ENCODE measurements at places on chromosomes 2 and 18. TPM values are rescaled to one million over a fixed set of nuclear protein-coding genes. Genes with fewer than 3 reads are reported as not detected.

DNA sequence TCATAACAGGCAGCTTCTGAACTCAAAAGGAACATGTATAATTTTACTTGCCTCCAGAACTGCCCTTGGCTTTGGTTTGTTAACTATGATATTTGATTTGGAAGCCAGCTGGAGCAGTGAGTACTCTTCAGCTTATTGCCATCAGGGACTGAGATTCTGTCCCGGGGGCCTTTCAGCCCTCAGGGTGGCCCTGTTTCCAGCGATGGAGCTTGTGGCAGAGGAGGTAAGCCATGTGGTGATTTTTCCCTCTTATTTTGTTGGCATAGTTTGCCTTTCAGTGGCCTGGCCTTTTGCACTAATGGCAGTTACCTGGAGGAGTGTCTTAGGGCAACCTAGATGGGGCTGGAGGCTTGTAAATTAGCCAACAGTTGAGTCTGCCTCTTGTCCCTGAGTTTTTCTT lies 1955.0 kb upstream of the LRRTM1 start:
- no peak for DNase-seq

DNA sequence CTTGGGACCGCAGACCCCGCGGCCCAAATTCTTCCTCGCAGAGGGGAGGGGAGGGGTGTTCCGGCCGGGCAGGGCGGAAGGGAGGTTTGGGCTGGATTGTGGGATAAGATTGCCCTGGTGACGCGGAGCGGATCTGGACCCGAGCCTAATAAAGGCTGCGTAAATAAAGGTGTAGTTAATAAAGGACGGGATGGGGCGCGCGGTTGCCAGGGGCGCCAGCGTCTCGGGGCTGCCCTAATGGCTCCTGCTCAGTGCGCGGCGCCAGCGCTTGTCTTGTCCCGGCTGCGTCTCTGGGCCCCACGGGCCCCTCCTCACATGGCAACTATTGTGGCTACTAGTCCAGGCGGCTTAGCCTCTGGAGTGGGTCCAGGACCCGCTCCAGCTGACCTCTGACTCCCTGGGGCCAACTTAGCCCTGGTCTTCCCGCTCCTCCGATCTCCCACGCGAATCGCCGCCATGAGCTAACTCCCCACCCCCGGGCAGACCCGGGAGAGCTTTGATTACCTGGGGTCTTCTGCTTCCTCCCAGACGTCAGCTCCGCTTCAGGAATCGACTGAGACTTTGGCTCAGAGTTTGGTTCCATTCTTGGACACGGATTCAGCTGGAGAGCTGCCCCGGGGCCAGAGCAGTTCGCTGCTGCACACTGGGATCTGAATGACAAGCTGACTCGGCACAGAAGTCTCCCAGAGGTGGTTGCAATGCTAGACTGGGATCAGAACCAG lies 36.5 kb downstream of the SLC25A52 start:
- peak; percentile 18 for DNase-seq

GRCh38 chr2:30266051-30266621 lies 34.8 kb downstream of the LBH start:
- no peak for DNase-seq

DNA sequence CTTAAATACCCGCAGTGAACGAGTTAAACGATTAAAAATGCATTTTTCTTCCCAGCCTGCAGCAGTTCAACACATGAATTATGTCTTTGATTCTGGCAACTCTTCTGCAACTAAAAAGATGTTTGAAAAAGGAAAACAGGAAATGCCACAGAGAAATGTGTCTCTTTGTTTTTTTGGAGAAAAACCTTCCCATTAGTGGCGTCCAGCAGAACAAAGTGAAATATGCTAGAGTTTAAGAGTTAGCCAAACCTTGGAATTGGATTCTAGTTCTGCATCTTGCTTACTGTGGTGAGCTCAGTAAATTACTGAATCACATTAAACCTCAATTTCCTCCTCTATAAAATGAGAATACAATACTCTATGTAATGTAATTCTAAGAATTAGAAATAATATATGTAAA lies 900.2 kb upstream of the ACVR2A start:
- no peak for DNase-seq

DNA sequence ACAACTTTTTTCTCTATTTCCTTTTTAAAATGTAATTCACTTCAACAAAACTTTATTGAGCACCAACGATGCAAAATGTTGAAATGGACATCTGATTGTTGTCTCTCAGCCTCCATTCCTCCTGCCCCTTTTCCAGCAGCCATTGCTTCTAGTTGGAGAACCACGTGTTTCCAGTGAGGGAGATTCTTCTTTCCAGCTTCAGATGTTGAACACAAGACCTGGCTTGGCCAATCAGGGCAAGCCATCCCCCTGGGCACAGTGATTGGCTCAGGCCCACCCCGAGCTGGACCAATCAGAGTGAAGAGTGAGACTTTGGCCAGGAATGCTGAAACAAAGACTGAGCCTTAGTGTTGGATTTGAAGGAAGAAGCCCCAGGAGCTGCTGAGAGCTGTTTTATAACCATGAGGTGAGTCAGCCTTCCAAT lies 59.0 kb downstream of the E2F6 start:
- peak; percentile 67 for DNase-seq

- DNase-seq = peak; percentile 29
Observed at GRCh38 chr2:150698016-150698661, 210.7 kb upstream of the RND3 start.

- DNase-seq = no peak
Observed at GRCh38 chr2:170362313-170362870, 184.4 kb downstream of the MYO3B start.

GRCh38 chr2:137220438-137220993 lies 455.2 kb downstream of the THSD7B start:
- peak; percentile 43 for DNase-seq

DNA sequence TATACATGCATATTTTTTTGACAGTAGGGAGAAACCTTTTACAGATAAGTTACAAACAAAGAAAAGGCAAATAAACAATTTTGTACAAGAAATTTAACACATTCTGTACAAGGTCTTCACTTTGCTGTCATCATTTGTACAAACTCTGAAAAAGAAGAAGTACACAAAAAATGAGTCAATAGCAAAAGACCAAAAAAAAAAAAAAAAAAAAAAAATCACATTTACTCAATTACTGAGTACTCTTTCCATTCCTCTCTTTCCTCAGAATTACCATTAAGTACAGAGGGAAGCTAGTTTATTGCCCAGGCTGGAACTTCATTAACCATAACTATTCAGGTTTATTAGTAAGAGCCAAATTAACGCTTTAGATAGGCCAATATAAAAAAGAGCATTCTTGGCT lies 5.6 kb upstream of the STPG4 start:
- DNase-seq = no peak

DNA sequence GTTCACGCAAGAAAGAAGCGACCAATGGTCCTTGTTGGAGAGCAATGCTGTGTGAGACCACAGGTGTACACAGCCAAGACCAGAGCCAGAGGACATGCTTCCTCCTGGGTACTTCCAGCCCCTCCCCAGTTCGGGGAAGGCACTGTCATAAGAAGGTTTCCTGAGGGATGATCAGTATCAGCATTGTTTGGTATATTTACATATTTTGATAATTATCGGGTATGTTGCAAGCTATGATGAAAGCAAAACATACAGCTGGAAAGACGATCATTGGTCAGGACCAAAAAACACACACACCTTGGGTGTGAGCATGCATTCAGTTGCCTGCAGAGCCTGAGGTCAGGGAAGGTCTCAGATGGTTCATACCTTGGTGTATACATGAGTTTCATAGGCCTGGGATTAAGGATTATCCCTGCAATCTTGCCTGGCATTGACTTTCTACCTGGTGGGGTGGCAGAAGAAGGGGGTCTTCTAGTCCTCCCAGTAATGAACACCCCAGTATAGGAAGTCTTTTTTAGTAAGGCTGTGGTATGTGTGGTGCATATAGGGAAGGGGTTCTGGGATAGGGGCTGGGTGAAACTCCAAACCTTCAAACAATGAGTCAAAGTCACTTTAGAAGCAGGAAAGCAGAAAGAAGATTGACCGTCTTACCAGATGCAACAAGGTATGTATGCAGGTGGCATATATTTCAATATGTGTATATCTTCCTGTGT lies 2.9 kb downstream of the SERPINB2 start:
- no peak for DNase-seq

DNA sequence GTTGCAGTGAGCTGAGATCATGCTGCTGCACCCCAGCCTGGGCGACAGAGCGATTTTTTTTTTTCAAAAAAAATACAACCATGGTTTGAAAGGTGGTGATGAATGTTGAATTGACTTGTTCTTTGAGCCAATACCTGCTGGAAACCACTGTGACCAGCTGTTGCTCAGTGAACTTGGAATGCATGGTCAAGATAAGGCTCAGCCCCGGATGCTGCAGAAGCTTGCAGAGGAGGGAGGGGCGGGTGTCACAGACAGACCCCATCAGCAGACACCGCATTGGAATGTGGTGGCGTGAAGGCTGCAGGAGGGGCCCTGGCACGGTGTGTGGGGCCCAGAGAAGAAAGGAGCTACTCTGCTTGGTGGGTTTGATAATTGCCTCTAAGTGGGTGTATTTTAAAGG lies 91.6 kb downstream of the ITGB1BP1 start:
- DNase-seq = peak; percentile 42

GRCh38 chr18:35127201-35127600 lies 86.0 kb downstream of the MAPRE2 start:
- peak; percentile 16 for DNase-seq

DNA sequence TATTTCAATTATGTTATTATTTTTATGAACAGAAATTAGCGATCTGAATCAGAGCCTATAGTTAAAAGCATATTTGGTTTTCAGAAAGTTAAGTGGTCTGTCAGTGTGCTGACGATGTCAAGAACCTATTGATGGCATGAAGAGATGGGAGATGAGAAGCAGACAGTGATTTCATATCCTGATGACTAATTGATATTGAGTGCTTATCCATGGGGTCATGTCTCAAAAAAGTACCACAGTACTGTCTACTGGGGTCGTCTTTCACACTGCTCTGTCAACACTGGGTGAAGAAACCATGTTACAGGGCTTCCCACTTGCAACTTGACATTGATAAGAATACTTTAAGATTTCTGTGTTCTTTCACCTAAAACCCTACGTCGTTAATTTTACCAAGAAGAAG lies 297.1 kb downstream of the AFF3 start:
- DNase-seq = peak; percentile 48

GRCh38 chr2:23073671-23074070 lies 311.3 kb upstream of the KLHL29 start:
- DNase-seq = no peak

GRCh38 chr18:11667578-11667977 lies 21.5 kb upstream of the GNAL start:
- DNase-seq = no peak

- DNase-seq = no peak
Observed at GRCh38 chr2:63378589-63378988, 209.7 kb downstream of the WDPCP start.

DNA sequence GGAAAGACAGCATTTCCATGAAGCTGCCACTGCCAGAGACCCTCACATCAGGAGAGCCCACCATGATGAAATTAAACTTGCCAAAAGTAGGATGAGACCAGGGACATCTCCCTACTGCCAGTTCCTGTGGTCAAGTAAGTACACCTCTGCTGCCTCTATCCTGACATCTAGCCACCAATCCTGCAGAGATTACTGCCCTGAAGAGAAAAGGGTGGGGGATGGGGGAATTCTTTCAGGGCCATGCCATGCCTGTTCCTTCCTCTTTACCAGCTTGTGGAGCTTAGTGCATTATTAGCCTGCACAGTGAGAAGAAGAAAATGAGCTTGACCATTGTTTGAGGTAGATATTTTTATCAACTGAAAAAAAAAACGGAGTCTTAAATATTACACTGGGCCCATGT lies 397.2 kb upstream of the CDH2 start:
- no peak for DNase-seq

GRCh38 chr18:76981396-76981968 lies 151.1 kb downstream of the MBP start:
- peak; percentile 15 for DNase-seq

DNA sequence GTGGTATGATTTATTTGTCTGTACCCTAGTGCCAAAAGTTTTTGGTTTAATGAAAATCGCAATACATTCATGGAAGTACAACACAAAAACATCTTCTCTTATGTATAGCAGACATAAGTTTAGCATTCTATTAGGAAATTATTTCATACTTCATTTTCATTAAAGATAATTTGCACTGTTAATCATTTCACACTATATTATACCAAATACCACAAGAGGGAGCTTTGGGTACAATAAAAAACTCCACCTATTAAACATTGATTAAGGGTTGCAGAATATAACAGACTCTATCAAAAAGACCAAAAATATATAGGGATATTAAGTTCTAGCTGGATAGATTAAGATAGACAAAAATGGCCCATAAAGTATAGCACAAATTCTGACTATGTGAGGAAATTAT lies 79.0 kb downstream of the SLC66A3 start:
- peak; percentile 53 for DNase-seq

DNA sequence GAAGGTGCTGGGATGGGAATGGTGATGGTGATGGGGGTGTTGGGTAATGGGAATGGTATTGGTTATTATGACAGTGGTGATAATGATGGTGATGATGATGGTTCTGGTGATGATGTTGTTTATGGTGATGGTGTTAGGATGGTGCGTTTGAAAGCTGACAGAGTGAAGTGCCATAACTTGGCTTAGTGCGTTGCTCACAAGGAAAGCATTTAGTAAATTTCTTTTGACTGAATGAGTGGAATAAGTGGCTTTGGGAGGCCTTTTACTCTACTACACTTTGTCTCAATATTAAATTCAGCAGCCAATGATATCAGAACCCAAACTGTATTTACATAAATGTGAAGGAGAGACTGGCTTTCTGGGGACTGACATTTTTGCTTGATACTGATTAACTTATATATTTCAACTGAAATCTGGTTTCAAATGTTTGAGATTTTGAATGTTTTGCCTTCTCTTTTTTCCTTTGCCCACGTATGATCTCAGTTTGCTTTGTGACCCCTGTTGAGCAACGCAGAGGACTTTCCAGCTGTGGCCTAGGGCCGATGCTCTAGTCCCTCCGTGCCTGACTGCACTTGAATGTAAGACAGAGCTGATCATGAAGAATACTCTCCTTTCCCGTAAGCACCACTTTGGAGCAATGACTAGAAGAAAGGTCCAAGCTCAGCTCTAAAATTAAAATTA lies 128.5 kb upstream of the SH3BP4 start:
- peak; percentile 56 for DNase-seq

GRCh38 chr2:116687371-116687770 lies 1127.1 kb upstream of the DDX18 start:
- no peak for DNase-seq

GRCh38 chr2:208294482-208295024 lies 28.5 kb downstream of the PIKFYVE start:
- DNase-seq = no peak

GRCh38 chr2:118010473-118010872 lies 3.4 kb downstream of the CCDC93 start:
- DNase-seq = no peak

NLRC4 gene
- not detected for polyA plus RNA-seq

PPIG gene
- 45.5 TPM for polyA plus RNA-seq

ONECUT2 gene
- polyA plus RNA-seq = 0.01 TPM

ZNF397 gene
- 7.0 TPM for polyA plus RNA-seq

CCBE1 gene
- polyA plus RNA-seq = 178 TPM

IL18RAP gene
- not detected for polyA plus RNA-seq

CTNNA2 gene
- polyA plus RNA-seq = not detected

SKOR2 gene
- polyA plus RNA-seq = not detected

ADNP2 gene
- 9.4 TPM for polyA plus RNA-seq

AGXT gene
- not detected for polyA plus RNA-seq

PLA2R1 gene
- polyA plus RNA-seq = 2.5 TPM

IL18R1 gene
- polyA plus RNA-seq = 0.18 TPM

CEP68 gene
- 8.5 TPM for polyA plus RNA-seq

GALNT3 gene
- 0.95 TPM for polyA plus RNA-seq

NTSR2 gene
- polyA plus RNA-seq = not detected

FAM228A gene
- polyA plus RNA-seq = 4.3 TPM
